ENCODE measurements at places on chromosomes 2 and 18. TPM values are rescaled to one million over a fixed set of nuclear protein-coding genes. Genes with fewer than 3 reads are reported as not detected.

DNA sequence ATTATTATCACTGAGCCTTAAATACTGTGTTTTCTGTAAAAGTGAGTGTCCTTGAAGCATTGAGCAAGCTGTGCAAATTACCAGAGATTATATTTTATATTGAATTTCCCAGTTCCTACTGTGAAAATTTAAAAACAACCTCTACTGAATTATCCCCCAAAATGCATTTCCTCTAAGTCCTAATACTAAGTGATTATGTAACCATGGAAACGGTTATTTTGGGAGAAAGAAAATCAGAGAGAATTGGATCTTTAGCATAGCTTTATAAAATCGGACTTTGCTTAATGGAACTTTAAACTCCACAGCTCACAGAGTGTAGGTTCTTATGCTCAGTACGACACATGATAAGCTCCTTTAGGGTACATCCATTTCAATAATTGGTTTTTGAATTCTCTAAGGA is 19.3 kb upstream of the CHMP1B start:
- no peak for DNase-seq

DES gene
- total RNA-seq: 17.1 TPM

DNA sequence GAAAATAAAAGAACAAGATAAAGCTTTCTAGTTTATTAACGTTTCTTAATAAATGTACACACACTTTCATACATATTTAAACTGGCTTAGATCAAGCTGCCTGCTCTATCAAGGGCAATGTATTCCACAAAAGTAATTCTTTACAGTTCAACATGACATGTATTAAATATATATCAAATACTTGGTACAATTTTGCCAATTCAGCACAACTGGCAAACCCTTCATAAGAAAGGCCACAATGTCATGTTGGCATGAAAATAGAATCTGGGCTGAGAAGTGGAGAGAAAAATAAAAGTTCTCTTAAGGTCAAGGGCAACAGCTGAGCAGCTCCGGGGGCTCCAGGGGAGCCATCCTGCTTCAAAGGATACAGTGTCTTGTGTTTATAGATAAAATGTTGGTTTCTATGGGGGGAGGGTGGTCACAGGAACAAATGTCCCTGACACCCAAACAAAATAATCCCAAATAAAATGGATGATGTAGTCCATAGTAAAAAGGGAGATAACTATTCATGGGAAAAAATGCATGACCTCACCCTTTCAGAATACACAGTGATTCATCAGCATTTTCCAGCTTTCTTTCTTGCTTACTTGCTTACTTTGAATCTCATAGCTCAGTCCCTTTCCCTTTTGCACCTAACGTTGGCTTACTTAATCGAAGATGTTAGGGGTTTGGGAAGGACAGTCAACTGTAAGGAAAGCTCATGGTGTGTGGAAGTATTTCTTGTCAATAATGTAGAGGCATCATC is 494.9 kb downstream of the NYAP2 start:
- DNase-seq: no peak

- DNase-seq: no peak
Measured at GRCh38 chr2:237134321-237135230, 48.9 kb downstream of the COPS8 start.

IL1F10 gene
- not detected for total RNA-seq

- no peak for DNase-seq
Measured at GRCh38 chr2:230829959-230830358, 34.8 kb upstream of the ITM2C start.

GPR39 gene
- 8.2 TPM for total RNA-seq

GRCh38 chr2:14234911-14235310 is 397.6 kb upstream of the LRATD1 start:
- DNase-seq: no peak

DNA sequence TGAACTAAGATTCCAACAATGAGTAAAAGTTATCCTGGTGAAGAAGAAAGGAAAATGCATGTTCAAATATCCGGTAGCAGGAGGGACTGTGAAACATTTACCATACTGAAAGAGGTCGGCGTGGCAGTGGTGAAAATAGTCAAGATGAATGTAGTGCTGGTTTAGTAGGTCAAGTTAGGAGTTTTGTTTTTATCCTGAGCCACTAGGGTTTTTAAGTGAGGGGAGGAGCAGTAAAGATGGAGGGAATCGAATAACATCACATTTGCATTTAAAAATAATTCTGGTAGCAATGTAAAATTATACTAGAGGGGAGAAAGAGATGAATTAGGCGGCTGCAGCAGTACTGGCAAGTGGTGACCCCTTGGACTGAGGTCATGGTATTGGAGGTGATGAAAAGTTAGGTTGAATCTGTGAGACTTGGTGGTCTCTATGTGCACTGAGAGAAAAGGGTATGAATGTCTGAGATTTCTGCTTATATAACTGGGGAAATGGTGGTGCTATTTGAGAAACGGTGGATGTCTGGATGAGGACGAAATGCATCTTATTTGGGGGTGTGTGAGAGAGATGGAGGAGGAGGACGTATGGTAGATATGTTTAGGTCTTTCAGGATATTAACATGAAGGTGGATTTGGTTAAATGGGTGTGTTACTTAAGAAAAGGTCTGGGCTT is 5.9 kb downstream of the VAPA start:
- DNase-seq: no peak

GRCh38 chr2:24721470-24721869 is 71.7 kb downstream of the PTRHD1 start:
- DNase-seq: peak; percentile 31

- DNase-seq: no peak
Measured at GRCh38 chr2:129935118-129935517, 44.3 kb upstream of the RAB6C start.

DNA sequence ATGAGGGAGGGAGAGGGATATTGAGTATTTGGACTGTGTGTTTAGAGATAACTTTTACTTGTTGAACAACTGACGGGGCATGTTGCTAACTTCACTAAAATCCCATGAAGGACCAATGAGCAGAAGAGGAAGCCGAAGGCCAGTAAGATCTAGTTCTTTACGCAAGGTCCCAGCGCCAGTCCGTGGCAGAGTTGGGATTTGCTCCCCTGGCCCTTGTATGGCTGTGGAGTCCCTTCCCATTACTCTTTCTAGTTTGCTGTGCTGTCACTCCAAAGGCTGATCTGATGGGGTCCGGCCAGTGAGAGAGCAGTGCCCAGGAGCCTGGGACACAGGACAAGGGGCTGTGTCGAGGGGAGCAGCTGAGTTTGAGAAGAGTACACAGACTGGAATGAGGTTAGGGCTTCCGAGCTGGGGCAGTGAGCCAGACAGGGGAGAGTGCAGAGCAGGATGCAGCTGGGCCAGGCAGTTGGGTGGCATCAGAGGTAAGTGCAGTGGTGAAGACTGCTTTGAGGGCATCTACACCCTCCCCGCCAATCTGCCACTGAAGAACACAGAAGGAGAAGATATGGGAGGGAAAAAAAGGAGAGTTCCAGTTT is 692.9 kb upstream of the HS6ST1 start:
- DNase-seq: no peak

HOXD8 gene
- total RNA-seq: 10.5 TPM

GRCh38 chr18:52541056-52541455 is 201.1 kb downstream of the DCC start:
- DNase-seq: no peak

REG3G gene
- not detected for total RNA-seq

ANO7 gene
- 0.98 TPM for total RNA-seq

- DNase-seq: no peak
Measured at GRCh38 chr2:158561054-158561453, 104.3 kb downstream of the PKP4 start.

PTPRN gene
- total RNA-seq: not detected

GRCh38 chr2:122982936-122983335 is 1042.2 kb upstream of the CNTNAP5 start:
- DNase-seq: no peak

ZAP70 gene
- total RNA-seq: 4.9 TPM
